ENCODE measurements at places on chromosomes 4 and X.

GRCh38 chr4:3855646-3856045, 89.5 kb downstream of the ADRA2C start:
- DNase-seq: no peak

- no peak for DNase-seq
Observed at GRCh38 chr4:41360214-41360920, 103.6 kb downstream of the UCHL1 start.

- DNase-seq: peak; percentile 66
Observed at GRCh38 chr4:76210452-76210851, 3.2 kb downstream of the SCARB2 start.

- DNase-seq: peak; percentile 59
Observed at GRCh38 chr4:41258783-41259182, 2.1 kb downstream of the UCHL1 start.

DNA sequence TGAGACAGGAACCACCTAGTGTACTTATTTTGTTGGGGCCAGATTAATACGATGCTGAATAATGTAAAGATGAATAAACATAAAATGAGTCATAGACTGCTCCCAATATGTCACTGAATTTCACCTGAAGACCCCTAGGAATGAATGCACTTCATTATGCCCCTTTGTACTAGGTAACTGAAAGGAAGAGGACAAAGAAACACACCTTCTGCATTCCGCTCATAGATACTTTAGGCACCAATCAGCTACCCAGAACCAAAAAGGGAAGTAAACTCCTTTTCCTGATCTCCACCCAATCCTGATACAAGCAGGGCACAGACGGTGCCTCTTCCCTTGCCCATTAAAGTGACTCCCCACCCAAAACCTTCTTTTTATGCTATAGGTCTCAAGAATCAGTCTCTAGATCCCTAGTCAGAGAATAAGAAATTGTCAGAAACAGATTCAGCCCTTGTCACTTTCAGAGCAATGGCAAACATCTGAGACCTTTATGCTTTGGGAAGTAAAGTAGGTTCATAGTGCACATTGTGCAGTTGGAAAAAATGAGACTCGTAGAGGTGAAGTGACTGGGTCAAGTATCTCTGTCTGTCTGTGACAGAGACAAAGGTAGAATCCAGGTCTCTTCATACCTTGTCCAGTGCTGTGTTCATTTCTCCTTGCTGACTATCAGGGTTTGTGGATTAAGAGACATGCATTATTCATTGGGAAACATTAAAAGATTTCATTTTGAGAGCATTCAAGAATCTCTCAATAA, 2.3 kb downstream of the GPR174 start:
- no peak for DNase-seq

GRCh38 chrX:2371026-2371711, 129.6 kb downstream of the DHRSX start:
- DNase-seq: no peak

- no peak for DNase-seq
Observed at GRCh38 chrX:67346667-67347066, 197.2 kb upstream of the AR start.

DNA sequence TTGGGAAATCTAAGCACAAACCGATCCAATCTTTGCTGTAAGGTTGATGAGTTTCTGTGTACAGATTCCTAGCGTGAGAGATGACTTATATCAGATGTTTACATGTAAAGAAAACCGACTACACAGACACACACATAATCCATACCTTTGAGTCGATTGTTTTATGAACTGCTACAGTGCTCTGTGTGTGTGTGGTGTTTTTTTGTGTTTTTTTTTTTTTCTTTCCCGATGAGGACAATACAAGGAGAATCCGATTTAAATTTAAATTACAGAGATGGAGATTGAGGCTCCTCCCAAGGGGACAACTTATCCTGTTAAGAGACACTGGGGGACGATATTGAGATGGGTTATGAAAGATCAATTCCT, 461 bp upstream of the SLC9A6 start:
- peak; percentile 11 for DNase-seq

DNA sequence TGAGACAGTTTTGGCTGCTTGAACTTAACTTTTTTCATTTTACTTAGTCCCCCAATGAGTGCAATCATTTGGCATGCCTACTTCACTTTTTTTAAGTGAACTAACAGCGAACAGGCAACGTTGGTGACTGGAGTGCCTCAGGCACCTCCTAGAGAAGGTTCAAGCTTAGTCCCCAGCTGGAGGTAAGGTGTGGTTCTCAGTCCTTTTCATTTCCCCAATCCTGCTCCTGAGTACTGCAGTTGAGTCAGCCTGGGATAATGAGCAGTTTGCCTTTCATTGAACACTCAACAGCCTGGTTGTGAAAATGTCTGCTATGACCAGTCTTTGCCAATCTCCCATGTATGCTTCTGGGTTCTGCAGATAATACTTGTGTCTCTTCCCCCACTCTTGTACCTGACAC, 109.5 kb downstream of the CDKL5 start:
- no peak for DNase-seq

GRCh38 chrX:120290107-120290506, 21.2 kb downstream of the TMEM255A start:
- DNase-seq: no peak

GRCh38 chrX:13260598-13260997, 59.3 kb downstream of the ATXN3L start:
- DNase-seq: no peak

DNA sequence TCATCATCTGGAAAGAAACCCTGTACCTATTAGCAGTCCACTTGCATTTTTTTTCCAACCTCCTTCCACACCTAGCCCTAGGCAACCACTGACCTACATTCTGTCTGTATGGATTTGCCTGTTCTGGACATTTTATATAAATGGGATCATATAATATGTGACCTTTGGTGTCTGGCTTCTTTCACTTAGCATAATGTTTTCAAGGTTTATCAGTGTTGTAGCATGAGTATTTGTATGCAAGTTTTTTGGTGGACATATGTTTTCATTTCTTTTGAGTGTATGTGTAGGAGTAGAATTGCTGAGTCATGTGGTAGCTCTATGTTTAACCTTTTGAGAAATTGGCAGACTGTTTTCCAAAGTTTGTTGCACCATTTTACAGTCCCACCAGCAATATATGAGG, 198.6 kb downstream of the CEP135 start:
- no peak for DNase-seq

- no peak for DNase-seq
Observed at GRCh38 chr4:16670727-16671126, 227.7 kb downstream of the LDB2 start.

- DNase-seq: no peak
Observed at GRCh38 chr4:113336556-113336955, 287.1 kb downstream of the ANK2 start.

GRCh38 chrX:154443992-154444754, at the start of gene FAM50A:
FAM50A (plus strand) TSS chrX:154444141; CDS start chrX:154444236, 95 bp downstream.
- DNase-seq: peak; percentile 55

DNA sequence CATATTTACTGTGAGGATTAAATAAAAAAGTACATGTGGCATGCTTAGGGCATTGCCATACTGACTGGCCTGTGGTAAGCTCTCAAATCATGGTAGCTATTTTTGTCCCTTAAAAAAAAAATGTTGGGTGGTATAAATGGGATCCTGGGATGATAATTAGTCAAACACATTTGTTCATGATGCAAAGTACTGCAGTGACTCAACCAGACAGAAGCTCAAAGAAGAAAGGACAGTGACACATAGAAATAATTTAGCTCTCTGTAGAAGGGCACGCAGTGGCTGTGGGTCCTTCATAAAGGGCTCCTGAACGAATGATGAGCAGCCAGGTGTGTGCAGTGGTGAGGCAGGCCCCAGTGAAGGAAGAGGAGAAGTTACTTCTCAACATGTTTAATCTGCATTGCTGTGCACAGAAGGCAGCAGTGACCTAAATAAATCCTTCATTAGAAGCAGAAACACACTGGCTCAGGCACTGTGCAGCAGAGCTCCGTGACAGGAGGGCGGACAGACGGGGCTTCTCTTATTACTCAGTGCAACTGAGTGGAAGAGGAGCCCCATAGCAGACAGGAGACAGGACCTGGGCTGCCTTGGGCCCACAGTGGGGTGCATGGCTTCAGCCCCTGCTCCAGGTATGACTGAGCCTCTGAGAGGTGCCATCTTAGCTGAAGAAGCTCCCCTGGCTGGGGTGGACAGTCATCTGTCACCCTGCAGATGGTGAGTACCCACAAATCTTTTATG, 20.3 kb downstream of the HS3ST1 start:
- DNase-seq: no peak

- DNase-seq: no peak
Observed at GRCh38 chrX:106467422-106467821, 144.4 kb upstream of the RADX start.

DNA sequence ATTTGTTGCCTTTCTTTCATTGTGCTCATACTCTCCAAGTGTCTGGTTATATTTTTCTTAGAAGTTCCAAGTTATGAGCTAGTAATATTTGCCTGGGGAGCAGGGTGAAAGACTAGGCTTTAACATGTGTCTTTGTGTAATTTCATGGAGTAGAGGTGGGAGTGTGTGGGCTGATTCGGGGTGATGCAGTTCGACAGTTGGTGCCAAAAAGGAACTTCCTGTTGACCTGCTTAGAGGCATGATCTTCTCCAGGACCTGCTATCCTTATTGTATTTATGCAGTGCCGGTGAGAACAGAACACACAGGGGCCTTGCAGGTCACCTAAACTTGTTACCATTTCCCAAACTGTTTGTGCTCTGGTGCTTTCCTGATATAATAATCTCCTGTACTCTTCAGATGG, 21.2 kb downstream of the USP53 start:
- peak; percentile 65 for DNase-seq

- DNase-seq: no peak
Observed at GRCh38 chr4:8015512-8015911, 75.9 kb upstream of the AFAP1 start.

DNA sequence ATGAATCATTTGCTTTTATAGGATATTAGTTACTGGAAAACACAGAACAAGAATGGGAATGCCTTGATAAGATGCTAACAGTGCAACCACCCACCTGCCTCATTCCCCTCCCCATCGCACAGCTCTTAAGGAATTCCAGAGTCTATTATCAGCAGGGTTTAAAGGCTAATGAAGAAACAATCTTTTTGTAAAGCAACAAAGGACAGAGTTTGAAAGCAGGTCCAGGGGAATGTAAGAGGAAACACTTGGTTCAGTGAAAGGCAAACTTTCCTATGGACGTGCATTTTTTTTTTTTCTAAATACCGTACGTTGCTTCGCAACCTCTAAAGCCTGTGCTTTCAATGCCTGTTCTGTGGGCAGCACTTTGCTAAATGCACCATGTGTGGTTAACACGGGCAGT, 92.5 kb downstream of the GPR50 start:
- DNase-seq: no peak

DNA sequence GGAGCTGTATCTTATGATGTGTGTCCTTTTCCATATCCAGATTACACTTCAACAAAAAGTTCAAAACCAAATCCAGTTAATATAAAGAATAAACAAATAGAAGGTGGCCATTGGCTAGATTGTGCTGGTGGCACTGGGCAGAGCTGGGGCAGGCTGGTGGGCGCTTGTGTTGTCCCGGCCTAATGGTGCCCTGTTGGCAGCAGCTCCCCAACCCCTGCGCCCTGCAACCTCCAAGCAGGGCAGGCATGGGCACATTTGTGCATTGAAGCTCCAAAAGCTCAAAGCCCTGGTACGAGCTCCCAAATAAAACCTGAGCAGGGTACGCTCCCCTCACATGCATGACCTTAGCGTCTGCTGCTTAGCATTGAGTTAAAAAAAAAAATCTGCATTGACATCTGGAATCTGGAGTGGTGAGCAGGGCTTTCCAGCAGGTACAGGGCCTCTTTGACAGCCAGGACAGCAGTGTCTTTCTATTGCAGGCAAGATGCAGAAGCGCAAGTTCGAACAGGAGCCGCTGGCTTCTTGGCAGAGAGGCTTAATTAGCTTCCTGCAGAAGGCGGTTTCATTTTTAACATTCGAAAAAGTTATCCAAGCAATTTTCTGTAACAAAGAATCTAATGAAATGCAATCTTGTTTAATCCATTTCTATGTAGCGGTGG, 25.9 kb upstream of the NYX start:
- DNase-seq: no peak

DNA sequence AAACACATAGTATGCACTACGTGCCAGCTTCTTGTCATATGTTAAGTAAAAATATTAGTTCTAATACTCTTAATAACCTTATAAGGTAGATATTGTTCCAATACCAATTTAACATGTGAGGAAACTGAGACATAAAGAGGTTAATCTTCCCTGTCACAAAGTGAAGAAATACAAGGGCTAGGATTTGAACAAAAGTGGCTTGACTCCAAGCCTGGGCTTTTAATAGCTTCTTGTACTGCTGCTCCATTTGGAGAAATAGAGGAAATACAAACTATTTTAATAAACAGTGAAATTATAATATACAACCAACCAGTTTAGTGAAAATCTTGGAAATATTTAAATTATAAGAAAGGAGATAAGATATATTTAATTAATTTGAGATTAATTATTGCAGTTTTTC, 33.2 kb downstream of the TLL1 start:
- no peak for DNase-seq

GRCh38 chrX:39473812-39474211, 623.9 kb downstream of the BCOR start:
- DNase-seq: no peak

- no peak for DNase-seq
Observed at GRCh38 chr4:169649545-169650226, 29.3 kb downstream of the CLCN3 start.

GRCh38 chr4:12747154-12747553, 737.0 kb downstream of the RAB28 start:
- DNase-seq: no peak

- DNase-seq: no peak
Observed at GRCh38 chrX:14028473-14028872, 1.2 kb downstream of the GEMIN8 start.

DNA sequence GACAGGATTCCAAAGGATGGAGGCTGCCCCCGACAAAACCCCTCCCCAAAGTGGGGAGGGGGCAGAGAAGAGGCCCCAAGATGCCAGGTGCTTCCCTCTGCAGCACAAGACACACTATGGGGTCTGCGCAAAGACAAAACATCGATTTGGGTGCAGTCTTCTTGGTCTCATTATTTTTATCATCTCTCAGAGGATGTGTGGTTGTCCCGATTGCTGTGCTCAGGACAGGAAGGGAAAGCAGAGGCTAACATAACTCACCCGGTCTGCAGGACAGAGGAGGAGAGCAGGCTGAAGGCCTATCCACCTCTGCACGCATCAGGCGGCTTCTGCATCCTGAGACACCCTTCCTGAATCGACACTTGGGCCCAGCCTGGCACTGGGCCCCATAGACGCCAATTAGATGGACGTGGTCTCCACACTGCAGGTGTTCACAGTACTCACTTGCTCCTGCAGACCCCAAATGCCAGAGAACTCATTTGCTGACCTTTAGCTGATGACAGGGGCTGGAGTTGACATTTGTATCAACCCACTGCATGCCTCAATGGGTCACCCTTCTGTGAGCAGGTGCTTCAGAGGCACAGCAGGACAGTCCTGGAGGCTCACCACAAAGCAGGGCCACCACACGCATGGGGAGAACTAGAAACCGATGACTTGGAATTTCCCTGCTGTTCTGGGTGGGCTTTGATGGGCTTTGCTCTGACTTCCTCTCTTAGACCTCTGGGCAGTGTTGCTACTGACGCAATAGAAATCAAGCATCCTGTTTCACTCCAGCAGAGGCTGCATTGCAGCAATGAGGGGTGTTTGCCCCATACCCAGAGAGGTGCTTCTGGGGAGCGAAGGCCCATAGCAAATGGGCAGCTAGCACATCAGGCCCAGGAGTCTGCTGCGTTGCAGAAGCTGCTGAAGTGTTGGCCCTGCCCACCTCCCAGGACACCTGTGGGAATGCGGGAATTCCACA, 96.3 kb upstream of the ENPP6 start:
- DNase-seq: peak; percentile 90

GRCh38 chr4:152436384-152436783, 99.5 kb downstream of the FBXW7 start:
- DNase-seq: no peak
